ENCODE measurements at places on chromosomes 7 and 10. TPM values are rescaled to one million over a fixed set of nuclear protein-coding genes. Genes with fewer than 3 reads are reported as not detected.

SRGN gene
- 12.3 TPM for total RNA-seq

CHAT gene
- 7.4 TPM for total RNA-seq

LIPF gene
- total RNA-seq: 0.27 TPM

HOXA2 gene
- not detected for total RNA-seq

SAP25 gene
- total RNA-seq: not detected

HOXA6 gene
- total RNA-seq: not detected

MMD2 gene
- 5.2 TPM for total RNA-seq

PPP1R3A gene
- 0.09 TPM for total RNA-seq

PYROXD2 gene
- 5.3 TPM for total RNA-seq

NPM3 gene
- 13.0 TPM for total RNA-seq

URGCP gene
- 31.6 TPM for total RNA-seq

ZNF248 gene
- 51.9 TPM for total RNA-seq

CLDN4 gene
- total RNA-seq: 2.7 TPM

PWWP2B gene
- 4.7 TPM for total RNA-seq

TUBB8 gene
- not detected for total RNA-seq

AKR1B15 gene
- total RNA-seq: not detected

TFR2 gene
- 2.8 TPM for total RNA-seq

ITPRID1 gene
- 0.27 TPM for total RNA-seq

OR2A1 gene
- total RNA-seq: not detected

PTF1A gene
- 4.4 TPM for total RNA-seq

COX19 gene
- 23.4 TPM for total RNA-seq

HACD1 gene
- 16.2 TPM for total RNA-seq

NKX1-2 gene
- 0.54 TPM for total RNA-seq

SP8 gene
- total RNA-seq: 0.18 TPM

NODAL gene
- 1.00 TPM for total RNA-seq

PON3 gene
- 0.36 TPM for total RNA-seq

NPSR1 gene
- 4.4 TPM for total RNA-seq
